ENCODE measurements at places on chromosomes 3 and 15.

GRCh38 chr3:131091768-131092167 lies 65.1 kb downstream of the NEK11 start:
- no peak for DNase-seq

DNA sequence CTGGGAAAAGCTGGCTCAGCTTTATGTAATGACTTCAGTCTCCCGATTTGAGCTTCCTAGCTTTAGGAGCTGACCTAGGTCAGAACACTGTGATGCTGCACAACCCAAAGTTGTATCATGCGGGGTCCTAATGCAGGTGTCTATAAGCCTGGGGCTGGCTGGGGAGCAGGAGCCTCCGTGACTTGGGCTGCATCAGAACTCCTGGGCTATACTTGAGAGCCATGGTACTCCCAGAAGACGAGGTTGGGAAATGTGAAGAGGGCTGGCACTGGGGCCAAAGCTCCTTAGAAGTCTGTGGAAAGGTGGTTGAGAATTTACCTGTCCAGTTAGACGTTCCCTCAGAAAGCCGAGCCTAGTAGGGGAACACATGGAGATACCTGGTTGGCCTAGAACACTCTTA lies 57.0 kb downstream of the BSN start:
- DNase-seq, result no peak

- DNase-seq, result no peak
These were observed 402.1 kb downstream of the PDCD6IP start for GRCh38 chr3:34200576-34200975.

DNA sequence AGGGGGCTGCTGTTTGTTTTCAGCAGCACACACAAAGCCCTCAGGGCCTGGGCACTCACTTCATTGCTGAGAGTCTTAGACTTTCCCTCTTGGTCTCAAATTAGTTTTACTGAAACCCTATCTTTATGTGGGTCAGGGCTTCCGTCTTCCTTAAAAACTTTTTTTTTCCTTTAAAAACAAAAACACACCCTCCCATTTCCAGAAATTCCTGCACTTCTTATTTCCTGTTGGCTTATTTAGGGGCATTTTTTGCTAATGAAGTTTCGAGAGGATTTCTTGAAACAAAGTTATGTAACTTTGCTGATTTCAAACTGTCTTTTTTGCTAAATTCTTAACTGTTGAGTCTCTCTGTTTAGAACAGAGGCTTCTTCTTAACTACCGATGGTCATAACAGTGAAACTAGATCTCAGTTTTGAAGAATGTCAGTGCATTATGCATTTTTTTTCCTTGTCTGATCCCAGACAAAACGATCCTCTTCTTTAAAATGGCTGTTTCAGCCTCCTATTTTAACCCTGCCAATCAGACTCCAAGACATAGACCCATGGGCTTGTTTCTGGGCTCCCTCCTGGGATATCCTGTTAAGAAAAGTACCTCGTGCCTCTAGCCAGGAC lies 23.3 kb downstream of the ANAPC13 start:
- no peak for DNase-seq

DNA sequence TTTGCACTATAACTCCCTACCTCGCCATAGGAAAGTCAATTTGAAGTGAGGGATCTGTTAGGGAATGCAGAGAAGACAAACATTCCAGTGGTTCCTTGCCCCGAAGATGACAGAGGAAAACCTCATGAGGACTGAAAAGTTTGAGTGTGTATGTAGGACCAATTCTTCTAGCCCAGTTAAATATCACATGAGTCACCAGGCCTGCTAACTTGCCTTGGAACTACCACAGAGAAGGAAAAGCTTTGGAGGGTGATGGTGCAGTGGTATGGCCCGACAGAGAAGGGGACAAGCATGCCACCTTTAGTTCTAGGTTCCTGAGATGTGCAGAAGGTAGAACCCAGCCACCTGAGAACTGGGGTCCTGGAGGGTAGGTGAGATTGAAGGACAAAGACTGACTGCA lies 2.6 kb upstream of the UPK1B start:
- DNase-seq, result no peak

- no peak for DNase-seq
These were observed 146.5 kb upstream of the MEIS2 start for GRCh38 chr15:37246856-37247255.

GRCh38 chr3:58463181-58463941 lies 28.5 kb upstream of the KCTD6 start:
- peak; percentile 60 for DNase-seq

- DNase-seq, result no peak
These were observed 561.4 kb downstream of the PYDC2 start for GRCh38 chr3:192022412-192022811.

DNA sequence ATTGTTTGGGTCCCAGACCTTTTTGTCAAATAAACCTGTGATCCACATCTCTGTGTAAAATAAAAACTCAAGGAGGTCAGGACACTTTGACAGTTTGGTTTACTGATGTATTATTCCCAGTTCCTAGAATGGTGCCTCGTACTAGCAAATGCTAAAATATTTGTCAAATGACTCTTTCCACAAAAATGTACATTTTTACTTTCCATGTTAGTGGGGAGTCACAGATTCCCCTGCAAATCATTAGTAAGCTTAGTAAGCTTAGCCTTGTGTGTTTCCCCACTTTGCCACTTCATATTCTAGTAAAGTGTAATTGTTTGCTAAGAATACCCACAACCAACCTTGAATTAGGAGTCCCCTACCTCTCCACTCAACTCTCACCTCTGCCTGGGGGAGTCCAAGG lies 2.4 kb upstream of the MAGI1 start:
- no peak for DNase-seq

- DNase-seq, result no peak
These were observed 639.7 kb upstream of the NR2F2 start for GRCh38 chr15:95690631-95691340.

DNA sequence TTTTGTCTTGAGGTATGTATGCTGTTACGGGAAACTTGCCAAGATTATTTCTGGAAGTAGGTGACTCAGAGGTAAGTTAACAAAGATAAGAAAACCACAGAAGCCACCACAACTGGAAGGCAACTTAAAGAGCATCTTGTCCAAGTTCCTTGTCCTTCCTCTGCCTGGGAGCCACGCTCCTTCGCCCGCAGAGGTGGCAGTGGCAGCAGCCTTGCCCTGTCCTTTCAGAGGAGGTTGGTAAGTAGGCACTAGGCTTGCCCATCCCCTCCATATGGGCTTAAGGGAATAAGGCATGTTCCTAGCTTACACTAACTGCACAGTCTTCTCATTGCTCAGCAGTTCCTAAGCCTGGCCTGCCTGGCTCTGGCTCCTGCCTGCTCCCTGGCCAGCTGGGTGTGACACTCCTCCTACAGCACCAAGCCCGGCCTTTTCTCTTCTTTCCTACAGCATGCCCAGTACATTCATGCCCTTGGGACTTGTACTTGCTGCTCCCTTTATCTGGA lies 48.0 kb upstream of the RAB6B start:
- no peak for DNase-seq

DNA sequence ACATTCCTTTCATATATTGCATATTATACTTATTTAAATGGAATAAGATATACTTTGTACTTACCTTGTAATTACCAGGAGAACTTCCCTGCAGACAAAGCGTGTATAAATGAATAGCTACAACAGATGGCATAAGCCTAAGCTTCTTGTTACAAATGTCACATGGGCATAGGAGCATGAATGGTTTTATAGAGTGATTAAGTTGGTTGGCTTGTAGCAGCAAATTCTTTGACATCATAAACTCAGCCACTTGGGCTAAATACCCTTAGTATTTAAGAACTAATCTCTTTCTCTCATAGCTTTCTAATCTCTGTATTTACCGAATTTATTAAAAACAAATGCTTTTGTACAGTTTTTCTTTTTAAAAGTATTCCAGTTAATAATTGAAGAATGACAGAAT lies at the start of gene UBAP1L:
TSS of gene UBAP1L (minus strand) at position 115 of the 400 bp plus-strand sequence. CDS start 8,985 bp downstream, outside the sequence.
- DNase-seq, result no peak

GRCh38 chr3:16550676-16551341 lies 37.3 kb upstream of the RFTN1 start:
- peak; percentile 54 for DNase-seq

DNA sequence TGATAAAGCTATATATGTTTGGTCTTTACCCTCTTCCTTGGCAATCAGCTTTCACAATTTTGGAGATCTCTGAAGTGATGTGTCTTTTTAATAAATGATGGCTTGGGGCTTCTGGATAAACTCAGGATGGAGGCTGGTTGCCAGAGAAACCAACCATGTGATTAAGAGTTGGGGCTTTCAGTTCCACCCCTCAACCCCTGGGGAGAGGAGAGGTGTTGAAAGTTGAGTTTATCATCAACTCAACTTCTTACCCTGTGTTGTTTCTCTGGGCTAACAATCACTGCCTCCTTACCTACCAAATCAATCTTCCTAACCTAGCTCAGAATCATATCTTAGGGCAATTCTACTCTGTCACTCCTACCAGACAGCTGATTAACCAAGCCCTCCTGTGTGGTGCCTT lies 735.8 kb downstream of the ZPLD1 start:
- DNase-seq, result no peak

DNA sequence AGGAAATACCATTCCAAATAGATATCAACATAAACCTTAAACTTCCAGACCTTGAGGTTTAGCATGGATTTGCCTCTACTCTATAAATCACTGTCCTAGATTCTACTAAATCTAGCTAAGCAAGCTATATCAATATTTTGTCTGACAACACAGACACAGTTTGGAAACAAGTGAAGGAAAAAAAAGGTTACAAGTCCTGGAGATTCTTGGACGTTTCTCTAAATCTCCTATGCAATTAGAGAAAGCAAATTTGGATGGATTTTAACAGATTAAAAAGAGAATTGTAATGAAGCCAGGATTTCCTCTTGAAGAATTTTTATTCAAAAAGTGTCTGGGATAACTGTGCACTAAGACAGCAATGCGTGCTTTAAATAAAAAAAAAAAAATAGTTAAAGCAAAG lies 441.1 kb upstream of the DPH6 start:
- DNase-seq, result no peak

DNA sequence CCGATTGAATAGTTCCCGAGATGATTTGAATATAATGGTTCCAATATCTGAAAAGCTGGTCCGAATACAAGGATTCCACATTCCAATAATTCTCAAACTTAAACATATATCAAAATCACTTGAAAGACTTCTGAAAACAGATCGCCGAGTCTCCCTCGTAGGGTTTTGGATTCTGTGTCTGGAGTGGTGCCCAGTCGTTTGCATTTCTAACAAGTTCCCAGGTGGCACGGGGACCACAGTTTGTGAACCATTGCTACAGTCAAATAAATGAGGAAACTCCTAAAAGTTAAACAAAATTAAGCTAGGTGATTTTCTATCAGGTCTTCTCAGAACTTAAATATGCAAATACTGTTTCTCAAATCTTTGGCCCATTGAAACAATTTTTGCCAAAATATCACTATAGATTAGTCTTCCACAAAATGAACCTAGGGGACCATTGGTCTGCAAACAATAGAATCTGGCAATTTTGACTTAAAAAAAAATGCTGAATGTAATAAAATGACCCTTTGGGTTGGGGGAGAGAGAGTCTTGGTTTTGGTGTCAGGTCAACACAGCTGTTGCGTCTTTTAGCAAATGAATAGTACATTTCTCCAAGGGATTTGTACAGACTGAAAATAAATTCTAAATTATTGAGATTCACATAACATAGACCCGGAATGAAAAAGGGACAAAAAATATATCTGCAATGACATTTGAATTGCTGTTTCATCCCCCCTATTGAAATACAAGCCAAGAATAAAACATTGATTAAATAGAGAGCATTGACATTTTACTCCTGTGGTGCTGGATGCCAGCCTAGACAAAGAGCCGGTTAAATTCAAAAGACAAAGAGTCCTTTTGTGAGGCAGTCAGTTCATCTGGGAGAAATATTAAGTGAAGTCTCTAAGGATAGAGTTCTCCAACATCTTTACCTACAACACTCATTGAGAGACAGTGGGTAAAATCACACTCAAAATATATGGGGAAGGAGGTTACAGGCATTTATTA lies 175.7 kb upstream of the ADAMTS9 start:
- no peak for DNase-seq

DNA sequence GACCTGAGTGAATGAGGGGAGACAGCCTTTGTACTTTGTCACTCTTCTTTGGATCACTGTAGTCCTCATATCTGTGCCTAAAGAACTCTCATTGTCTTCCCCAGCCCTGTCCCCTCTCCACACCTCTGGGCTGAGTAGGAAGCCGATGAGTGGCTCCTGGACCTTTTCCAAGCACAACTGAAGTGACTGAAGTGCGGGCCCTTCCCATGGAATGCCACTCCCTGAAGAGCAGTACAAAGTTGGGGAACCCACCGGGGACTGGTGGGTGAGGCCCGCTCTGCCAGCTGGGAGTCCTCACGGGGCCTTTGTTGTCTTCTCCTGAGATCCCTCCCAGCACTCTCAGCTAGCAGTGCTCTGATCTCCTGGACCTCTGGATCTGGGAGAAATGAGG lies 90.1 kb downstream of the AAGAB start:
- DNase-seq, result no peak

DNA sequence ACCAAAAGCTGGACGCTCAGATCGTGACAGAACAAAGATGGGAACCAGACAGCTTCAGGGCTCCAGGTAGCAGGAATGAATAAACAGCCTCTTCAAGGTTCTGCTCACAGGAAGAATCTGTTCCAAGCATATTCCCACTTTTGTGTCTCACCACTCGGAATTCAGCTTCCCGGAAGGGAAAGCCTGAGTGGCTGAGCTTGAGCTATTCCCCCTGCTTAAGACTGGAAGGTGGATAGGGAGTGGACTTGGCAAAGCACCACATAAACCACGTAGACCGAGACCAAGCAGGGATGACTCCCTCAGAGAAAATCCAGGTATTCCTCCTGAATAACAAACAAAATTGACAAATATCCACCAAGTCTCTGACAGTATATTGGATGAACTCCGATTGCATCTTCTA lies 180.2 kb upstream of the NR2F2 start:
- DNase-seq, result no peak

GRCh38 chr15:25053000-25053815 lies 98.4 kb downstream of the SNRPN start:
- no peak for DNase-seq

GRCh38 chr3:180926526-180926925 lies 14.1 kb downstream of the FXR1 start:
- no peak for DNase-seq

DNA sequence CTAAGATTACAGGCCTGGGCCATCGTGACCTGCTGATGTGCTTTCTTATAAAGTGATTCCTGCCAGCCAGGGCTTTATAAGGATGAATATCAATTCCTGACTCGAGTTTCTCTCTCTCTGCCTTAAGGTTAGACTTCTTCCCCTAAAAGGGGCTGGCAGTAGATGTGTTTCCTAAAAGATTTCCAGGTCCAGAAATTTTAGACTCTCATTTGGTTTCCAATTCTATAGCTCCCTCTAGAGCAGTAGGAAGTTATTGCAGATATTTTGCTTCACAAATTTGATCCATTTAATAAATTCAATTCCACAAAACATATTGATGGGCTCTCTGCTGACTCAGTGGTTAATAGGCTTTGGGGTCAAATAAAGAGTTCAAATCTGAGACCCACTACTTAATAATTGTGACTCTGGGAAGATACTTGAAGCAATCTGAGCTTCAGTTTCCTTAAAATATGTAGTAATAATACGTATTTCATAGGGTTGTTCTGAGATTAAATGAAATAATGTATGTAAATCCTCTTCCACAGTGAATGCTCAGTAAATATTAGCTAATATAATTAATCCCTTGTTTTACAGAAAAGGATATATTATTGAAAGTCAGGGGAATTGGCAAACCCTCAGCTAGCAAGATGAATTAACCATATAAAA lies 2.1 kb downstream of the TRIM69 start:
- no peak for DNase-seq

- DNase-seq, result no peak
These were observed 6.8 kb downstream of the STOML1 start for GRCh38 chr15:73985101-73985873.
